ENCODE measurements at places on chromosomes 5 and 9.

DNA sequence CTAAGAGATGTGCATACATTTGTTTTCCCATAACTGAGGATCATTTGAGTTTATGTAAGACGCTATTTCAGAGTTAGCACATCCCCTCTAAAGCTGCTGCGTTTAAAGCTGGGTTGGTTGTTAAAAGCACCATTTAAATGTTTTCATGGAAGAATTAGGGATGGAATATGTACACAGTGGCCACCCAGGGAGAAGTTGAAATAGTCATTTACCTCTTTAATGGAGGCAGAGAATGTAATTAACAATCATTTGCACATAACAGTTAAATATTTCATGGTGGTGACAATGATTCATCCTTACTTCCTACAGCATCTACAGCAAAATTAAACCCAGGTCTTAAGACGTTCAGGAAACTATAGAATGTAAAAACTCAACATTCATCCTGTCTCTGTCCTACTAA is 100.3 kb downstream of the KIF4B start:
- no peak for DNase-seq

DNA sequence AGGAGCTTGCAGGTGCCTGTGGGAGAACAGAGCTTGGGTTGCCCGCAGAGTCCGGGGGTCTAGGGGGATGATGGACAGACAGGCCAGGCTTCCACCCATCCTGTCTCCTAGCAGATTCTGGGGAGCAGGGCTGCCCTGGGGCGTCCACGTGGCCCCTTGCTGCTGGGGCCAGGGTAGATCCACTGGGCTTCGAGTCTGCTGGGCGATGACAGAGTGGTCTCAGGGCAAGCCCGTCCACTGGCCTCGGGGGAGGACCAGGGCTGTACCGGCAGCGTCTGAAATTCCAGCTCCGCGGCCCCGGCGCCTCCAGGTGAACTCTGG is 124.2 kb upstream of the IRX4 start:
- DNase-seq, result no peak

- no peak for DNase-seq
Measured at GRCh38 chr5:168746893-168747640, 167.9 kb upstream of the PANK3 start.

DNA sequence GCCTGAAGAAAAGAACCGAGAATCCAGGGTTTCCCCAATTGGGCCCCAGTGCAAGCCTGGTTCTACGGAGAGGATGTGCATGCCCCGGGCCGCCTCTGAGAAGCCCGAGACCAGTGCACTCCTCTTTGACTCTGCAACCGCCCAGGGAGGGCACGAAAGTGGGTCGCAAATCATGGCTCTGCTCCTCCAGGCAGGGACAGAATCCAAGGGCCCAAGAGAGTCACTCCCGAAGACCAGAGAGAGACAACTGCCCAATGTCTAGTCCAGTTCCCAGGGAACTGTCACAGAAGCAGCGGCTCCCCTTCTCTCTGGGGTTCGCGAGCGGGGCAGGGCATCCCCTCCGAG is 107.8 kb downstream of the PSD2 start:
- no peak for DNase-seq

- DNase-seq, result no peak
Measured at GRCh38 chr5:122985954-122986721, 50.4 kb downstream of the PPIC start.

DNA sequence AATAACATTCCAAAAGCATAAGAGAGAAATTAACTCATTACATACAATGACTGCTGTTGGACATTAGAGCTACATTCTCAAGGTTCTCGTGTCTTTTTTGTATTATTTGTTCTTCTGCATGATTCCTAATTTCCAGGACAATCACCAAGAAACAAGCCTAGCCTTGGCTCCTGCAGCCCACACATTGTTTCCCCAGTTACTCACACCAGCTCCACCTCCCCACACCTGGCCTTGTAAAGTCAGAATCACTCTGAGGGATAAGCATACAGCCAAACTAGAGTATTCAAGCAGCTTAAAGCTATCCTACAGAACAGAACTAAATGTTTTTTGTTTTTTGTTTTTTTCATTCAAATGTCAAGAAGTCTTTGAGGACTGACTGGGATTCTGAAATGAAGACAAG is 189.2 kb downstream of the HINT1 start:
- no peak for DNase-seq

- DNase-seq, result no peak
Measured at GRCh38 chr5:4659851-4660250, 480.3 kb upstream of the ADAMTS16 start.

GRCh38 chr9:121713400-121714070 is 62.1 kb downstream of the DAB2IP start:
- DNase-seq, result no peak

GRCh38 chr5:40204144-40204543 is 475.6 kb upstream of the PTGER4 start:
- no peak for DNase-seq

DNA sequence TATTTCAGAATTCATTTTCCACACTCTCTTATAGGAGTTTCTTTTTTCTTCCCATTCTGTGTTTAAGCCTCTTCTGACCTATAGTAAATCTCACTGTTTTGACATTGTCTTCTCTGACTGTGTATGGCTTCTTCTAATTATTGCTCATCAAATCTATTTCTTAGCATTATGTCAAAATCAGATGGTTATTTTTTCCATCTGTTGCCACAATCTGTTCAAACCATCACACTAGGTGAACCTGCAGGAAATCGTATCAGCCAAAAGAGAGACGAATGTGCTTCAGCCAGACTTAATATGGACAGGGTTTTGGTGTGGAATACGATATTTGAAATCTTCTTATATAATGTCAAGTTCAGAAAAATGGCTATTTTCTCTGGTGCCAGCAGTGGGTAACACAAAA is 15.9 kb upstream of the SEMA4D start:
- no peak for DNase-seq

DNA sequence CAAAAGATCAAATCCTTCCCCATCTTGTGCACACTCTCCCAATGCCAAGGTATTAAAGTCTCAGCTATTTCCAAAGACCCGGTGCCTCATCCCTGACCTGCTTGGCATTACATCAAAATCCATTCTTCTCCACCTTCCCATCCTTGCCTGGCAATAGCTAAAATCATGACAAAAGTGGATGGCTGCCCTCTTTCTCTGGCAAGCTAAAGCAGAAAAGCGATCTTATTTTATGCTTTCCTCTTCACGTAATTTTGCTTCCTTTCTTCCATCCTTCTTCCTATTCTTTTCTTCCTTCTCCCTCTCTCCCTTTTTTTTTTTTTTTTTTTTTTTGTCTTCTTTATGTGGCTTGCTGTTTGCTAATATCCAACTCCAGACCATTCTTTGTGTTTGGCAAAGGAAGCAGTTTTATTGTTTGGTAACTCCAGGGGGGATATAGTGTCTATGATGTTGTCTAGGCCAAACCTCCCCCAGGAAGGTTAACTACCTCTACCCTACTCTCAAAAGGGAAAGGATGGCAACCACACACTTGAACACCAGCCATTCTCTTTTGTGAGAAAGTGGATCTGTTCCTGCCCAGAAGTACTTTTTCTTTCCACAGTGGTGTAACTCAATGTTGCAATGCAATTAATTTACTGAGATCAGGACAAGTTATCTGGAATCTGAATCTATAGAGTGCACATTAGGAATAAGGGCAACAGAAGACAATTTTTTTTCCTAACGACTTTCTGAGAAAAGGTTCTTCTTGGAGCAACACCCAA is 120.9 kb upstream of the TMEM161B start:
- no peak for DNase-seq

DNA sequence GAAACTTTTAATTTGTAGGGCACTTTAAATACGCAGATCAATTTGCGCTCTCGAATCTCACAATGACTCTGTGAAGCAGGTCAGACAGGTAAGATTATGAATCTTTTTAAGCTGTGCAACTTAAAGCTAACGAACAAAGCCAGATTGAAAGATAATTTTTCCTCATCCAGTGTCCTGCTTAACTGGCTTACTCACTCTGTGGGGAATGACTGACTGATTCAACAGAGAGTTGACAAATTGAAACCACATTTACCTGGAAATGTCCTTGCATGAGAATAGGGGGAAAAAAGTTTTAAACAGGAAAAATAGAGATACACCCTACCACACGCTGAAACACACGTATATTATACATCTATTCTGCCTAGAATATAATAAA is 187.9 kb downstream of the MAN2A1 start:
- DNase-seq, result no peak

GRCh38 chr5:9889511-9889910 is 259.4 kb upstream of the TAS2R1 start:
- no peak for DNase-seq

- no peak for DNase-seq
Measured at GRCh38 chr9:111237447-111237846, 92.6 kb downstream of the OR2K2 start.

GRCh38 chr9:86061972-86062739 is 37.2 kb downstream of the GOLM1 start:
- no peak for DNase-seq

GRCh38 chr9:101586651-101587050 is 8.1 kb downstream of the PPP3R2 start:
- DNase-seq, result peak; percentile 40

GRCh38 chr9:136977223-136977622 is at the start of gene PTGDS:
PTGDS (plus strand) TSS chr9:136977504; CDS start chr9:136977579, 75 bp downstream.
- DNase-seq, result no peak

- no peak for DNase-seq
Measured at GRCh38 chr5:90112033-90112692, 297.4 kb downstream of the CETN3 start.

- no peak for DNase-seq
Measured at GRCh38 chr5:138330813-138331448, 673 bp downstream of the CDC25C start.

GRCh38 chr9:21611891-21612290 is 129.8 kb upstream of the IFNE start:
- DNase-seq, result peak; percentile 60

DNA sequence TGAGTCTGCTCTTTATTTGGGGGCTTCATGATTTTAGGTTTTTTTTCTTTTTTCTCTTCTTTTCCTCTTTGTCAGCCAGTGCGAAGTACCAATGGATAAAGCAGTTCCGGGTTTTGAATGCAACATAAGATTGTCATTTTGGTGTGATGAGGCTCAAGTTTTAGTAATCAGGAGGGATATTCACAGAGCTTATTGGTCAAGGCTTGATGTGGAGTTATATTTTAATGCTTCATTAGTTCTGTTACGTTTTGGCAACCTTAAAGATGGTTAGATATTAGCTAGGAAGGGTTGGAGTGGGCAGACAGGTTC is 1.4 kb downstream of the PIK3R1 start:
- DNase-seq, result no peak

DNA sequence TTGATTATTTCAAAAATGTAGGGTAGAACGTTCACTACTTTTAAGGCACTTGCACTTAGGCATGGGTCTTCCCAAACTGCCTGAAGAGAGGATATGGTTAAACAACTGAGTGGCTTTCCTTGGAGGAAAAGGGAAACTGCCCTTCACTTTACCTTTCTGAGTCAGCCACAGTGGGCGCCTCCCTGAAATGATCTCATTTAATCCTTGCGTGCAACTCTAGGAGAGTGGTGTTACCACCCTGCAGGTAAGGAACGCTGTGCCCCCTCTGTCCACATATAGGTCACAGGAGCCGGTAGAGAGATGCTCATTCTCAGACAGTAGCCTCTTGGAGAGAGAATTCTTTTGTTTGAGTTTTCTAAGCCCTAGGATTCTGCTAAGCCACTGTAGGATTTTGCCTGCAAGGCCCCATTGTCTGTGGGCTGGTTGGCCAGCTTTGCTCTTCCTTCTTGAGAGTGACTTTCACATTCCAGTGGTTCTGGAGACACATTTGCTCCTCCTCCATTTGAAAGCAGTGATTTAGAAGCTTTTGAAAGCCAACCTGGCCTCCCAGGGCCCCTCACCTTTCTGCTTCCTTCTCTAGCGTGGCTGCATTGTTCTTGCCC is 110.3 kb upstream of the CTSL start:
- DNase-seq, result no peak

- no peak for DNase-seq
Measured at GRCh38 chr5:72697622-72698021, 118.8 kb upstream of the TNPO1 start.

DNA sequence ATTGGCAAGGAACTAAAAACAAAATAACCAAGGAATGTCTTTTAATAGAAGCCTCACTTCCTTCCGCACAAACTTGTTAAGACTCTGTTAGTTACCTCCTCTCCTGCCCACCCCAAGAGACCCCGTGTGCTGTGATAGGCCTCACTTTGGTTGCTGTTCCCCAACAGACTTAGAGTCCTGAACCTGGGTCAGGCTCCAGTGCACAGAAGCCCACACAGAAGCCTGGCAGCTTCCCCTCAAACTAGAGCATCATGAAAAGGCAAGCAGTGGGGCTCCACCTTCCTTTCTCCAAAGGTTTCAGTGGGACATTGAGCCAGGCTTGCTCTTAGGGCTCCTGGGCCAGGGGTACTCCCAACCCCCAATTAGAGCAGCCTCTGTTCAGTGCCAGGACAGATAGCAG is 230.5 kb downstream of the ESM1 start:
- no peak for DNase-seq

DNA sequence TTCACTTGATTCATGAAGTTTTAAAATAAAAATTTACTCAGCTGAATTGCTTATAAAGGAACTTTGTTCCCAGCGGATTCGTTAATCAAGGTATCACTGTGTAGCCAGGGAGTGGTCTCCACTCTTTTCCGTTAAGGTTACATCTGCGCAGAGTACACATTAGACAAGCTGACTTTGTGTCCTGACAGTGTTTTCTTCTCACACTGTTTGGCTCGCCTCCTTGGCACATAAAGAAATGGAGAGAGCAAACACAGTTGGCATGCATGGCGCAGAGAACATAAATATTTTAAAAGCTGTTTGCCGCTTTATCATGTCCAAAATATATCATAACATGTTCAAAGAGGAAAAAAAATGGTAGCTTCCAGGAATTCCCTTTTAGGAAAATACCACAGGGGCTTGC is 153.2 kb downstream of the EDIL3 start:
- no peak for DNase-seq

DNA sequence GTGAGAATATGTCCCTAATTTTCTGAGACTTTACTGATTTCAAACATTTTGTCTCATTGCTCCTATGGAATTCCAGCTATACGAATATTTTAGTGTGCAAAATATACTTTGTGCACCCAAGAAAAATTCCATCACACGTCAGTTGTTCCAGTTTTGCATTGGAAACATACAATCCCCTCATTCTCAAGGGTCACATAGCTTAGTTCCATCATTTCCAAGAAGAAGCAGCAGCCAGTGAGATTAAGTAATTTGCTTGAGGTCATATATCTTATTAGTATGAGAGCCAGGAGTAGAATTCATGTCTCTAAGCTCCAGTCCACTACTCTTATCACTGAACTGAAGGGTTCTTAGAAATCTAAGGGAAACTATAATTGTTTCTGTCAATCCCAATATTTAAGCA is 746.7 kb upstream of the C9orf72 start:
- DNase-seq, result no peak
